ENCODE measurements at places on chromosomes 16 and 17.

DNA sequence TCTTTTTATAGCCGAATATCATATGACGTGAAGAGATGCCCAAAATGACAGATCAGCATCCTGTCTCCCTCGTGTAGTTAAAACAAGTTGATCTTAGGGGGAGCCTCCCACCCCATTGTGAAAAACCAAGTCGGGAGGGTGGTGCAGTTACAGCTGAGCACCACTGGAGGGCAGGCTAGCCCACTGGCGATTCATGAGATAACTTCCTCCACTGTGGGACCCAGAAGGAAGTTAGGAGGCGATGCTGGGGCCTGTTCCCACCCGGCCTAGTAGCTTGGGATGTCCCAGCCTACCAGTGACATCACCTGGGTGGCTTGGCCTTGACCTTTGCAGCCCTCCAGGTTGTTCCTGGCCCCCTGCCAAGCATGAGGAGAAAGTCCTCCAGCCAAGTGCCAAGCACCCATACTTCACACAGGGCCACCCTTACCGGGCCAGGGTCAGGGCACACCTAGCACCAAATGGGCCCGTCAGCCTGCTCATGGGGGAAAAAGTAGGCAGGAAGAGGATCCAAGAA is 8.1 kb upstream of the CPNE2 start:
- DNase-seq: peak; percentile 62

DNA sequence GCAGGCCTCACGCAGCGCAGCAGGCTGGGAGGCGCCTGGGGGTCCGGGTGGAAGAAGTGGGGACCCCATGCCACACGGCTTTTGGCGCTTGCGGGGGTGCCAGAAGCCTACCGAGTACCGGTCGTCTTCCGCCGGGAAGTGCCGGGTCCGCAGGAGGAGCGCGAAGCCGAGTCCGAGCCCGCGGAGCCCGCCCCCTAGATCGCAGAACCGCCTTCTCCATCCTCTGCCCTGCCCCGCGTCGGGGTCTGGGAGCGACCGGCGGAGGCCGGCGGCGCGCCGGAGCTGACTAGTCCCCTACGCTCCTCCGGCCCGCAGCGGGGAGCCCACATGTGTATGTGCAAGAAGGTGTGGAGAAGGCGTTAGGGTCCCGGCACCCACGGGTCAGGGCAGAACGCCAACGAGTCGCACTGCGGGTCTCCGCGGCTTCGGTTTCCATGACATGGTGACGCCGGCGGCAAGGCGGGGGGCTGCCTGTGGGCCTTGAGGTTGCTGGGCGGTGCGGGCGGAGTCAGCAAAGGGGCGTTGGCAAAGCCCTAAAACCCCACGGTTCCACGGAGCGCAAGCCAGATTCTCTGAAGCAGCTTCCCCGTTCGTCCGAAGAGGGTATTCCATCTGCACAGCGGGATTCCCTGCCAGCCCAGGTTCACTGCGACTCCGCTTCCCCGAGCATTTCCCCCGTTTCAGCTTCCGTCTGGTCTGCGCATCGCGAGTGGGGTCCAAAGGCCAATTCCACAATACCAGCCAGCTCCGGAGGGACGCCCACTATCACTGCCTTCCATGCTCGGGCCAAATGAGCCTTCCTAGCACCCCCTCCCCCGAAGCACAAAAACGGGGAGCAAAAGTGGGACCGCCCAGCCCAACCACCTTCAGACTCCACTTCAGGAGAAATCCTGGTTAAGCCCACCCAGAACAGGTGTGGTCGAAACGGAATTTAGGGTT is 2.3 kb upstream of the LHX1 start:
- no peak for DNase-seq

GRCh38 chr17:47246120-47246519 is 7.5 kb upstream of the ITGB3 start:
- DNase-seq: no peak

- DNase-seq: no peak
Observed at GRCh38 chr16:1002399-1003166, 21.0 kb downstream of the SOX8 start.

GRCh38 chr17:35243561-35244340 is 879 bp downstream of the SLFN5 start:
- peak; percentile 56 for DNase-seq

DNA sequence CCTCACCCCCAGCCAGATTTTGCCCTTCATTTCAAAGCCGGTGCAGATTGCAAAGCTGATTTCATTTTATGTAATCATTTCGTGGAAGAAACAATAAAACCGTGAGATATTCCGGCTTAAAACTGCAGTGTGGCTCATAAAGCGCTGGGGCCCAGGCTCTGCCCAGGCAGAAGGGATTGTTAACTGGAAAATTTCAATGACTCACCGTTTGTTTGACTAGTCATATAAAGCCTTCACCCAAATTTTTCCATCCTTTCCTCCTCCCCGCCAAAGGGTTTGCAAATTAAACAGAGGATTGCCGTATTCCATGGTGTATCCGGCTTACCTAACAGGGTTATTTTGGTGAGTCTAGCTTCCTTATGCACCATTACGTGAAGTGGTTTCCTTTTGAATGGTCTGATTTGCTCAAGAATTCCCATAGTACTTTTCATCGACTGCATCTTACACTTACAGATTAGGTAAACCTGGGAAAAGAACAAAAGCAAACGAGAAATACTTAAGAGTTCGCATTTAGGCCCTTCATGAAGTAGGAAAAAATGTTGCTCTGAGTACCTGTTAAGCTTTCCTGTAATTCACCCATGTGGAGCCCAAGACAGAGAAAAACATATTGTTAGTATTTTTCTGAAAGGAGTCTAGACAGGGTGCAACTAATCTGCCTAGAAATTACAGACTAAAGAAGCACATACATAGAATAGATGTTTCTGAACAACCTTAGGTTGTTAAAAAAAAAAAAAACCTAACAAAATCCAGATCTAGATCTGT is 949 bp upstream of the GSPT1 start:
- DNase-seq: no peak

All from uterus (tissue), 4 donors.